ENCODE measurements at places on chromosomes 4 and X. TPM values are rescaled to one million over a fixed set of nuclear protein-coding genes. Genes with fewer than 3 reads are reported as not detected.

DNA sequence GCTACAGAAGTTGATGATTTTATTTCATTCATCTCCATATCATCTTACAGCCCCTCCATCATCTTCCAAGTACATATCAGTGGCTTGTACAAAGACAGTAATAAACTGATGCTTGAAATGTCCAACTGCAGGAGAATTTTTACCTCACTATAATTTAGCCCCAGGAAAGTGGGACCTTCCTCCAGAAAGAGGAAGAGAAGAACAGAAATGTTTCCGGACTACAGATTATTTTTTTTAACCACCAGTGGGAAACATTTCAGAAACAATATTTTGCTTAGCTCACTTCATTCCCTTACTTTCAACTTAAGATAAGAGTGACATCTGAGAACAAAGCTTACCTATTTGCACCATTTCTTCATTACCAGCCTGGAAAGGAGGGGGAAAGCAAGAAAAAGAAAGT lies 2.0 kb downstream of the ADAMTS3 start:
- DNase-seq: no peak

- DNase-seq: no peak
Observed at GRCh38 chr4:2256156-2256731, 5.7 kb downstream of the MXD4 start.

DNA sequence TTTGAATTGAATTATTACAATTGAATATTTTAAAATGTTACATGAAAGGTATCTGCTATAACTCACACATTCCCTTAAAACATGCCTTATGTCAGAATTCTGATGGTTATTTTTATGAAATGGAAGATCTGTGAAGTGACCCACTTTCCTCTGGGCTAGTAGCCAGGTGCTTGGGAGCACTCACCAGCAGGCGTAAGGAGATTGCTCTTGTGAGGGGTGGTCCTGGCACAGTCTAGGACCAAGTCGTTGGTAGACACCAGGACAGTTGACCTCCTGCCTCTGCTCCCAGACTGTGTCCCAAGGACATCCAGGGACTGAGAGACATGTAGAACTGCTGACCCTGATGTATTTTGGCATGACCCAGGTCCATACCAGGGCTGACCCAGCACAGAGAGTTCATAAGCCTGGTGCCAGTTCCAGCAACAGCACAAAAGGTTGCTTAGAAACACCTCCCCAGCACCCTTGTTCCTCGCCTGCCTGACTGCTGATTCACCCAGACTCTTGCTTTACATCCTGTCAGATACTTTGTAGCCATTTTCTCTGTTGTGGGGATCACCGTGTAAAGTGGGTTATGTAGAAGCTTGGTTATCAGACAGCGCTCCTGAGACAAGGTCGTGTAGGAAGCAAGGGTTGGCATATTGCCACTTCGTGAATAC lies 48.5 kb downstream of the NELFA start:
- peak; percentile 46 for DNase-seq

Gene WDR17
- total RNA-seq: 0.22 TPM

DNA sequence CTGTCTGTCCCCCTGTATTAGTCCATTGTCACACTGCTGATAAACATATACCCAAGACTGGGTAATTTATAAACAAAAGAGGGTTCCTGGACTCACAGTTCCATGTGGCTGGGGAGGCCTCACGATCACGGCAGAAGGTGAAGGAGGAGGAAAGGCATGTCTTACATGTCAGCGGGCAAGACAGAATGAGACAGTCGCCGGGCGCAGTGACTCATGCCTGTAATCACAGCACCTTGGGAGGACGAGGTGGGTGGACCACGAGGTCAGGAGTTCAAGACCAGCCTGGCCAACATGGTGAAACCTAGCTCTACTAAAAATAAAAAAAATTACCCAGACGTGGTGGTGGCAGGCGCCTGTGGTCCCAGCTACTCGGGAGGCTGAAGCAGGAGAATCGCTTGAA lies 24.7 kb downstream of the IL3RA start:
- no peak for DNase-seq

DNA sequence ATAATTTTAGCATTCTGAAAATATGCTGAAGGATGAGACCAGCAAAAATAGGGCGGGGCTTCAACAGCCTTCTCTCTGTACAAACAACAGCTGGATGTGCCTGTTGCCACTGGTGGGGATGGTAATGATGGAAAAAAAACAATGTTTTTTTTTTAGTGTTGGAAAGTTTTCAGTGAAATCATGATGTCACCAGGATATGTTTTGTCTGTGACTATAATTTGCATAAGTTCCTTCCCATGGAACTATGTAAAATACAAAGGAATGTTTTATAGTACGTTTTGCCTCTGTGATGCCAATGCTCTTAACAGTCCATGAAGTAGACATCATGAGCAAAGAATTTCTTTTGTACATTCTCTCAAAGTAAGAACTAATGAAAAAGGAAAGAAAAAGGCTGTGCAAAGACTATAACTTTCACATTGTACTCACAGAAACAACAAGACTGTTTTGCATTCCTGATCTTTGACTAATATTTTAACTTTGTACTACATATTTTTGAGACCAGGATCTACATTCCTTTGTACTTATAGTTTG lies 589.7 kb downstream of the SPRY1 start:
- DNase-seq: peak; percentile 91

Gene CPEB2
- 8.1 TPM for total RNA-seq

Gene PAGE1
- not detected for total RNA-seq

Gene ATXN3L
- total RNA-seq: not detected

DNA sequence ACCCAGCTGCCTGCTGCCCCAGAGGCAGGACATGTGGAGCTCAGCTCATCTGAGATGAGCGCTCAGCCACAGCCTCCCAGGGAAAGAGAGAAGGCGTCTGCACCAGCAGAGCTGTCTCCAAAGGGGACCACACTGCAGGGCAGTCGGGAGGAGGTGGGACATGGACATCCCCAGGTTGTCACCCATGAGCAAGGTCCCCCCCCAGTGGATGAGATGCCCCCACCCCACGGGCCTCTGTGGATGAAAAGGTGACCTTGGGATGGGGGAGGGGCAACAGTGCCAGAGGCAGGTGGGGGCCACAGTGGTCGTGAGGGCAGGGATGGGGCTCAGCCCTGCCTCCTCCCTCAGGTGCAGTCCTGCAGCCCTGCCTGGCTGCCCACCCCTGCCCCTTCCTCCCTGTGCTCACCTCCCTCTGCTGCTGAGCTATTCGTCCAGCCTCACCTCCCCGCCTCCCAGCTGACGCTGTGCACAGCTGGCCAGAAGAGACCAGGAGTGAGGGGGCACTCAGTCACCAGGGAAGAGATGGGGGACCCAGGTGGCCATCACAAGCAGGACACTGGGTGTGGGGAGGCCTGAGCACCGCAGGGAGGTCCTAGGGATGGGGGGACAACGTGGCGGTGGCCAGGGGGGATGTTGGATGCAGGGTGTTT lies 9.3 kb downstream of the NKX1-1 start:
- DNase-seq: no peak

DNA sequence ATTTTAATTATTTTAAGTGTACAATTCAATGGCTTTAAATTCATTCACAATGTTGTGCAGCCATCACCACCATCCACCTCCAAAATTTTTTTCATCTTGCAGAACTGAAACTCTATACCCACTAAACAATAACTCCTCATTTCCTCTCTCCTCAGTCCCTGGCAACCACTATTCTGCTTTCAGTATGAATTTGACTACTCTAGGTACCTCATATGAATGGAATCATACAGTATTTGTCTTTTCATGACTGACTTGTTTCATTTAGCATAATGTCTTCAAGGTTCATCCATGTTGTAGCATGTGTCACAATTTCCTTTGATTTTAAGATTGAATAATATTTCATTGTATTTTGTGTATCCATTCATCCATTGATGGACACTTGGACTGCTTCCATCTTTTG lies 46.9 kb downstream of the KIF4A start:
- DNase-seq: no peak

Gene BTK
- total RNA-seq: not detected

Gene PRR27
- total RNA-seq: not detected

DNA sequence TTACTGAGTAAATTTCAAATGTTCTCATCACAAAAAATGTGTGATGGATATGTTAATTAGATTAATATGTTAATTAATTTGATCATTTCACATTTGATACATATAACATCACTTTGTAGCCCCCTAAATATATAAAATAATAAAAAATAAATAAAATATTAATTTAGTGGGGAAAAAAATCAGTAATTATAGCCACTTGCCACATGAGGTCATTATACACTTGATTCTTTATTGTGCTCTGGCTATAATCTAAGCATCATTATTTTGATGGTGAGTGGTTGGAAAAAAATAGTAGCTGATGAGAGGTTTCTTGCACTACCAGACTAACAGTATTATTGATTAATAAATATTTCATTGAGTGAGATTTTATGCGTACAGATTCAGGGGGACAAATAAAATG lies 57.4 kb downstream of the DCK start:
- DNase-seq: peak; percentile 37

GRCh38 chr4:109278594-109279031 lies 23.8 kb downstream of the COL25A1 start:
- no peak for DNase-seq

Gene RS1
- not detected for total RNA-seq

Gene SULT1B1
- total RNA-seq: 2.6 TPM

DNA sequence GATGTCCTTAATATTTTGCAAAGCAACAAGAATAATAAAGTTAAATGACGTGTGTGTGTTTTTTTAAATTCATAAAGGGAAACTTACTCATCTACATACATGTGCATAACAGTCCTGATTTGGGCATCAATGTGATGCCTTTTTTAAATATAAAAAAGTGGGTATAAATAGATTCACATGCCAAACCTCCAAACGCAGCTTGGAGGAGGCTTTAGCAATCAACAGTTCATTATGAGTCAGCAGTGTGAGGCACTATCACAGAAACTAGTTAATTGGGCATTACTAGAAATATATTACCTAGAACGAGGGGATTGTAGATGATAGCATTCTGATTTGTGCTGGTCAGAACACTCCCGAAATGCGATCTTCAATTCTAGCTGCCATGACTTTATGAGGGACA lies 115.1 kb downstream of the HS6ST2 start:
- DNase-seq: no peak

GRCh38 chrX:141839856-141840255 lies 1.7 kb downstream of the MAGEC3 start:
- no peak for DNase-seq

DNA sequence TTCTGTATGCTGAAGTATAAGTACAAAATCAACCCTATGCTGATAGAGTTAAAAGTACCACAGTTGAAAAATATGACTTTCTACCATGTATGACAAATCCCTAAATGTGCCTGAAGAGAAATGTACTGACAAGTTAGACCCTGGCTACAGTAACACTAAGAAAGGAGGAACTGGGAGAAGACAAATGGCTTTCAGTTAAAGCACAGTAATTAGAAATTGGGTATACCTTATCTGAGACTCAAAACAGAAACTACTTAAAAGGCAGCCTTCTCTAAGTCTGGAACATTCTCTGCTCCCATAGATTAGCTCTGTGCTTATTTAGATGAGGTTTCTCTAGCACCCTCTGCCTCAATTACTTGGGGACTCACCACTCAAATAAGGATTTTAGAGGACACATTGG lies 189.1 kb downstream of the GPC3 start:
- no peak for DNase-seq

Gene ENOX2
- total RNA-seq: 14.5 TPM
